ENCODE measurements at places on chromosomes 16 and 17. TPM values are rescaled to one million over a fixed set of nuclear protein-coding genes. Genes with fewer than 3 reads are reported as not detected.

DNA sequence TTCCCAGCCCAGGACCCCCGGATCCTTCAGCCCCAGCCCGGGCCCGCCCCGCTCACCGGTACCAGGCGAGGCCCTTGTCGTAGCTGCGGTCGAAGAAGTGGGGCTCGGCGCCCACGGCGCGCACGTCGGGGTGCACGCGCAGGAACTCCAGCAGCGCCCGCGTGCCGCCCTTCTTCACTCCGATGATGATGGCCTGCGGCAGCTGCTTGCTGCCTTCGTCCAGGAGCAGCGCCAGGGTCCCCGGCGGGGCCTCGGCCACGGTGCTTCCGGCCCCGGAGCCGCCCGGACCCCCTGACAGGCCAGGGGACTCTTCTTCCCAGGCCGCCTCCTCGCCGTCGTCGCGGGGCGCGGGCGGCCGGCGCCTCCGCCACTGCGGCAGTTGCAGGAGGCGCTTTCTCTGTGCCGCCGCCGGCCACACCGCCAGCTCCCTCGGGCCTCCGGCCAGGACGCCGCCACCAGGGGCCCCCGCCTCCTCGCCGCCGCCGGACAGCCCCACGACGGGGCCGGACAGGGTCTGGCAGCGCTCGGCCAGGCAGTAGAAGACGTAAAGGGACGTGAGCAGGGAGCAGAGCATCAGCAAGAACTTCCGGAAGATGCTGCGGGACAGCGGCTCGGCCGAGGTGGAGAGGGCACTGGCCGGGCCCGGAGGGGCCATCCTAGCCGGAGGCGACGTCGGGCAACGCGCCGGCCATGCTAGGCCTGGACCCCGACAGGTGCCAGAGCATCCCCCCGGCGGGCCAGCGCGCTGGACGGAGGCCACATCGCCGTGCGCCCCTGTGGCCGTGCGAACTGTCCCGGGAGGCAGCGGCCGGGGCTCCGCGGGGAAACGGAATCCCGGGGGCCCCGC, 1.0 kb downstream of the HS3ST3A1 start:
- DNase-seq, result no peak

DNA sequence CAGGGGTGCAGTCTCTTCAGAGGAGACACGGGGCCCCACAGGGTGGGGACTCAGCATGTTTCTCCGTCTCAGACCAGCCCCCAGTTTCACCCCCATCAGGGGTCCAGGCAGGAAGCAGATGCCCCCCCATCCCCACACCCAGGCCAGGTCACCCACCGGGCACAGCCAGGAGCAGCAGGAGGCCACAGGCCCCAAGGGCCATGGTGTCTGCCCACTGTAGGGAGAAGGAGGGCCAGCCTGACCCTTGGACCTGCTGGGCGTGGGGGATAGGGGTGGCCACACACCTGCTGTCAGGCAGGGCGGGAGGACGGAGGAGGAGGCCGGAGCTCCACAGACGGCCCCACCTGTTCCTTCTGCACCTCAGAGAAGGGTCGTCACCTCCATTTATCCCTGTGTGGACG, at the start of gene TPSG1:
Gene TPSG1 (minus strand): TSS at position 218 of the 401 bp plus-strand sequence. CDS start 16 bp downstream, at position 202.
- no peak for DNase-seq

DNA sequence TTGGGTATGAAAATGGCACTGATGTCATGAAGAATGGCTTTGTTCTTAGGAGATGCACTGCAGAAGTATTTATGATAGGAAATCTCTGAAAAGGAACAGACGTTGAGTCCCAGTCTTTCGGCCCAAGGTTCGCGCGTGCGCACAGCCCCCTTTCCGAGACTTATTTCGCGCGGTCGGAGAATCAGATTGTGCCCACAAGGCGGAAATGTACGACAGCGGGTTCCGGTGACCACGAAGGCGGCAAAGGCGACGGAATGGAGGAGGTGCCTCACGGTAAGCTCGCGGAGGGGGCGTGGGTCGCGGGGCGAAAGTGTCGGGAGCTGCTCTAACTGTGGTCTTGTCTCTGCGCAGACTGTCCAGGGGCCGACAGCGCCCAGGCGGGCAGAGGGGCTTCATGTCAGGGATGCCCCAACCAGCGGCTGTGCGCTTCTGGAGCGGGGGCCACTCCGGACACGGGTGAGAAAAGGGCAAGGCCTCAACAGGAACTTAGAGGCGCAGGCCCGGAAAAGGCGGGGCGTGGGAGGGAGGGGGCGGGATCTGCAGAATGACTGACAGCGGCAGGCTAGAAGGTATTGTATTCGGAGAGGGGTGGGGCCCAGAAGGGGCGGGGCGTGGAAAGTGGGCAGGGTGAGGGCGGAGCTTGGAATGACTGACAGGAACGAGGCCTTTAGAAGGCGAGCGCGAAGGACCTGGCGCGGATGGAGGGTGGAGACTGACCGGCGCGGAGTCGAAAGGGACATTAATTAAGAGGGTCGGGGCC, at the start of gene NUBP1:
Gene NUBP1 (plus strand): TSS at position 233 of the 760 bp plus-strand sequence. CDS start 22 bp downstream, at position 255.
- DNase-seq, result peak; percentile 98

- no peak for DNase-seq
Observed at GRCh38 chr16:89199241-89200123, 855 bp downstream of the SLC22A31 start.

GRCh38 chr17:67656494-67657203, 61.1 kb upstream of the NOL11 start:
- no peak for DNase-seq

DNA sequence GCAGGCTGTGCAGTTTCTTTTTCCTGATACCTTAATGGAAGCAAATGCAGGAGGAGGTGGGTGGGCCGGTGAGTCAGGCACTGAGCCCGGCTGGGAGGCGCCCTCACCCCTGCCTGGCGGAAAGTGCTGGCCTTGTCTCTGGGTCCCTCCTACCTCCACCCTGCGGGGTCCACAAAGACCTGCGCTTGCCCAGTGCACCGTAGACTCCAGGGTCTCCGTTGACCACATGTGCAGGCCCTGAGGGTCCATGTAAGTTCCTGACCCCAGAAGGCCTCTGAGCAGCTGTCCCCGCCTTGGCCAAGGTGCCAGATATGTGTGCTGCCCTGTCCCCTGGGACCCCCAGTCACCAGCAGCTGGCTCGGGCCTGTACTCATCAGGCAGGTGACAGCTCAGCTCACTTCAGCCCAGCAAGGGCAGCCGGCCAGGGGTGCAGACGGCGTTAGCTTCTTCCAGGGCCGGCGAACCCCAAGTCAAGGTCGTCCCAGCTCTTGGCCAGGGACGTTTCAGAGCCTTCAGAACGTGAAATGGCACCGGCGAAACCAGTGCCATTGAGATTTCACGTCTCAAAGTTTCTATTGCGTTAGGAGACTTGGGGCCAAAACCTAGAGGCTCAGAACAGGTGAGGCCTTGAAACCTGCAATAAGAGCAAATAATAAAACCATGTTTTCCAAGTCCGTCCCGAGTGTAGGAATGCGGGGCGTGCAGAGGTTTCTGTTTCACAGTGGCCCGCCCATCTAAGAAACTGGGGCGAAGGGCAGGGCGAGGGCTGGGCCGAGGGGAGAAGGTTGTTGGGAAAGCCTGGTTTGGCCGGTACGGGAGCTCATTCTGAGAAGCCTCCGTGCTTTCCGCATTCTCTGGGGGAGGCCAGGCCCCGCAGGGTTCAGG, 12.1 kb downstream of the METRNL start:
- DNase-seq, result no peak

GRCh38 chr17:73105431-73105830, 12.9 kb upstream of the SLC39A11 start:
- no peak for DNase-seq

DNA sequence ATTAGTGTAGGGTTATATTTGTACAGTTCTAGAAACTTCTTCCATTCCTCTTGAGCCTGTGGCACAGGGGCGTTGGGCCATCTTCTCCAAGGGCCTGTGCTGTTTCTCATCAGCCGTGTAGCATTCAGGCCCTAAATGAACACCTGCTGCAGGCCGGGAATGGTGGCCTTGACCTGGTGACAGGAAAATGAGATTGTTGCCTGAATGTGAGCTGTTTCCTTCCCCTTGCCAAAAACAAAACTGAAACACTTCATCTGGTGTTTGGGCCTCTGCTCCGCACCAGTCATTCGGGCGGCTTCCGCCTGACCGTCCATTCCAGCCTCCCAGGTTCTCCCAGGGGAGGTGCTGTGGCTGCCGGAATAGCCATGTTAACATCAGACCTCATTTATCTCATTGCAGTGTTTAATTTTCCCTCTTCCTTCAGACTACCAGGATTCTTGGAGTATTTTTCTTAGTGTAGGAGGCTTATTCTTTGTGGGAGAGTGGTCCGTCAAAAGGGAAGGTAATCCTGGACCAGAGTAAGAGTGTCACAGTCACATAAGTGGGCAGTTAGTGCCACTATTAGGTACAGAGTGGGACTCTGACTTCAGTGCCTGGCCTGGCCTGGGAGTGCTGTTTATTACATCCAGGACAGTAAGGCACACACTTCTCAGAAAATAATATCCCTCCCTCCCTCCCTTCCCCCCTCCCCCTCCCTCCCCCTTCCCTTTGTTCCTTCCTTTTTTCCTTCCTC, 61.9 kb downstream of the WWP2 start:
- no peak for DNase-seq

DNA sequence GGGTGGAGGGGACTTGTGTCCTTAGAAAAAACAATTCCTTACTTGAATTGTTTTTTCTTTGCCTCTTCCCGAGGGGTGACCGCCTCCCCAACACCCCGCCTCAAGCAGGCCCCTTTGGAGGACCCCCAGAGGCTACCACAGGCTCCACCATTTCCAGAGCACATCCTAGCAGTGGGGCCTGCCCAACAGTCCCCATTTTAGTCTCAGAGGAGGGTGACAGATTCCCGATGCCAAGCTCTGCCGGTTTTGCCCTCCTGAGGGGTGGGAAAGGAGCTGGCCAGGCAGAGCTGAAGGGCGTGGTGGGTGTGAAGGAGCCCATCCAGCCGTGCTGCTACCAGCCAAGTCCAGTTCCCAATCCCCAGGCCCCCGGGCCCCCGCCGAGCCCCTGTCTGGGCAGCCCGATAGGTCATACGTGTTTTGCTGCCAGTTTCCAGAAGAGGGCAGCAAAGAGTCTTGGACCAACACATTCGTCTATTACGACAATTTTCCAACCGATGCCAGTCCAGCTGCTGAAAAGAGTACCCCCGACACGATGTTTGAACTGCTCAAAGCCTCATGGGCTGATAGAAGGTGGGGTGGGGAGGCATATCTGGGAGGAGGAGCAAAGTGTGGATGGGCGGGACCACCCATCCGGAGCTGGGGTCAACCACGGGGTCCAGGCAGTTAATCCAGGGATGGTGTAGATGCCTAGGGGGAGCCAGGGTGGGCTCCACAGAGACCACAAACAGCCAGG, 18.8 kb upstream of the GAA start:
- peak; percentile 72 for DNase-seq

Gene CD300E
- 0.22 TPM for polyA plus RNA-seq

Gene NKD1
- 11.0 TPM for polyA plus RNA-seq
